NCI-H1436 (cell line): ENCODE measurements at places on chromosomes 11 and 22.

GRCh38 chr11:60367009-60367408 lies 11.3 kb upstream of the MS4A7 start:
- no peak for DNase-seq

DNA sequence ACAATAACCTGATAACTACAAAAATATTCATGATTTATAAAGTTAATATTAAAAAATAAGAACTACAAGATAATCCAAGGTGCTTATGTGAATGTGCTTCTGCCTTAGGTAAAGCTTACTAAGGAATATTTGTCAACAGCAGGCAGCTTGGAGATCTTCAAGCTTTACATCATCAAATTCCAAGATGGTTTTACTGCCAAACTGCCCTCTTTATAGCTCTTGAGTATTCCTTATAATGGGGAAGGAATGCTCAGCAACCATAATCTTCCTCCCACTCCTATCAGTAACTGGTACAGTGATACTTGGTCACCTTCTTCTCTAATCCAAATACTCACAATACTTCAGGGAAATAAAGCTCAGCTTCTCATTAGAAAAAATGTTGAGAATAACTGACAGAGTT lies 30.1 kb downstream of the SBF2 start:
- DNase-seq = no peak

- no peak for DNase-seq
Measured at GRCh38 chr11:3224401-3225057, 5.9 kb upstream of the MRGPRG start.

DNA sequence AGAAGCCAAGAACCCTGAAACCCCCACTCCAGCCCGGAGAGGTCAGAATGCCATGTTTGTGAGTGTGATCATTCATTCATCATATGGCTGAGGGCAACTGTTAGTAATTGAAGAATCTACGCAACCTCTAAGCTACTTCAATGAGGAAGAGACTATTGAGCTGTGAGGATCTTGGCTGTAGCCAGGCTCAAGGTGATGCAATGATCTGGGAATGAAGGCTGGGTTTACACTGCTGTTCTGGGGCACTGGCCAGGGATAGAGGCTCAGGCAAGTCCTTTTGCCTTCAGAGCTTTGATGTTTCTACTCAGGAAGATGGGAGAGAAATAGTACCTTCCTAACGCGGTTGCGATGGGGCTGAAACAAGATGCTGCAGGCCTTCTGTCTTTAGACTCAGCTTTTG lies 12.9 kb downstream of the CRYBB2 start:
- DNase-seq = no peak

DNA sequence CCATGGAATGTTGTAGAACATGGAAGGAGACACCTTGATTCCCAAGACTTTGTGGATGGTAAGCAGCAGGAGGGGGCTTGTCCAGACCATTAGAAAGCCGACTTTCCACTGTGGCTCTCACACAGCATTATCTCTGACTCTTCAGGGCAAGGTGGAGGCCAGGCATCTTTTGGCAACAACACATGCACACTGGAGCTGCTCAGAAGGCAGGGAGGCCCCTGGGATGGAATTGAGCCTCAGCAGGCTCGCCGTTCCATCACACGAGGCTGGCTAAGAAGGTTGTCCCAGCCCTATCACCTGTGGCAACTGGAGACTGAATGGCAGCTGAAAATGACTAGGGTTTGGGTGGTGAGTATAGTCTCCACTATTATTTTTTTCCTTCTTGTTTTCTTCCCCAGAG lies 76.3 kb upstream of the TMEM45B start:
- no peak for DNase-seq

DNA sequence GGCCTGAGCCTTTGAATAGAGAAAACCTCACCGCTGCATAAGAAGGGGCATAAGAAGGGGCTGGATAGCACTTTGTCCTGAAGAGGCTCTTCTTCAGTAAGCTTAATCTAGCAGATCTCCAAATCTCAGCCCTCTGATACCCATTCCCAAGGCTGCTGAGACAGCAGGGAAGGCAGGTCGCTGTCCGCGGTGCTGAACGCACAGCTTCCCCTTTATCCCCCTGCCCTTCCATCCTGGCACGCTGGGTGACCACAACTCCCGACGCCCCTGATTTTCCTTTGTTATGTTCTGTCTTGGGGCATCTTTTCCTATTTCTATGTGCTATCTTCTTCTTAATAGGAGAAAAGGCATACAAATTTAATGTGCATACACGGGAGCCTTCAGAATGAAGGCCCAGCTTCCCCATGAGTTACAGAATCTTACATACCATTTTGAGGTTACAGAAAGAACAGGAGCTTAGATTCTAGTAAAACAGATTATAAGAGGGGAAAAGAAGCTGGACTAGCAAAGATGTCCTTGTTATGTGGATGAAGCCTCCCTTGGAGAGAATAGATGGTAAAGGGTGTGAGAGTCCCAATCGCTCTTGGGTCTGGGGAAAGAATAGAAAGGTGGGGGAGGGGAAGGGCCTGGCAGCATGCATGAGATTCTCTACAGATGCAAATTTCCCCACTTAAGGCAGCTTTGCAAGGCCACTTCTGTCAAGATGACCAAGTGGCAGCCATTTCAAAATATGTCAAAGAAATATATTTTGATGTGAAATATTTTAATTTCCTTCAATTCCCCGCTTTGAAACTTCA lies 5.7 kb upstream of the SULT4A1 start:
- DNase-seq = no peak

- DNase-seq = no peak
Measured at GRCh38 chr11:69817265-69818230, 1.7 kb downstream of the FGF3 start.

- peak; percentile 94 for DNase-seq
Measured at GRCh38 chr11:18012906-18013781, at the start of gene SERGEF. SERGEF (minus strand) TSS chr11:18013047; CDS start chr11:18013010, 37 bp downstream.

- DNase-seq = no peak
Measured at GRCh38 chr11:75303544-75304224, 47.8 kb downstream of the ARRB1 start.

DNA sequence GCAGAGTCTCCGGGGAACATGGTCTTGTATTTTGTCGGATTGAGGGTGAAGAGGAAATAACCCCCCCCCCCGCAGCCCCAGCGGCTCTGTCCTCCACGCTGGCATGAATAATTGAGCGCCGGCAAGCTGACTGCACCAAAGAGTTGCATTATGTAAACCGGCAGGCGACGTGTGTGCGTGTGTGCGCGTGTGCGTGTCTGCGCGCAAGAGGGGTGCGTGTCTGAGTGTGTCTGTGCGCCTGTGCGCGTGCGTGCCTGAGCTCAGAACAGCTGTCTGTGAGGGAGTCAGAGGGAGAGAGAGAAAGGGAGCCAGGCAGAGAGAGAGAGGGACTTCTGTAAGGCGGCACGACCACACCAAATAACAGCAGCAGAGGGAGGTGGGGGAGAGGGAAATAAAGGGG lies 94.4 kb downstream of the SCN3B start:
- DNase-seq = peak; percentile 50

DNA sequence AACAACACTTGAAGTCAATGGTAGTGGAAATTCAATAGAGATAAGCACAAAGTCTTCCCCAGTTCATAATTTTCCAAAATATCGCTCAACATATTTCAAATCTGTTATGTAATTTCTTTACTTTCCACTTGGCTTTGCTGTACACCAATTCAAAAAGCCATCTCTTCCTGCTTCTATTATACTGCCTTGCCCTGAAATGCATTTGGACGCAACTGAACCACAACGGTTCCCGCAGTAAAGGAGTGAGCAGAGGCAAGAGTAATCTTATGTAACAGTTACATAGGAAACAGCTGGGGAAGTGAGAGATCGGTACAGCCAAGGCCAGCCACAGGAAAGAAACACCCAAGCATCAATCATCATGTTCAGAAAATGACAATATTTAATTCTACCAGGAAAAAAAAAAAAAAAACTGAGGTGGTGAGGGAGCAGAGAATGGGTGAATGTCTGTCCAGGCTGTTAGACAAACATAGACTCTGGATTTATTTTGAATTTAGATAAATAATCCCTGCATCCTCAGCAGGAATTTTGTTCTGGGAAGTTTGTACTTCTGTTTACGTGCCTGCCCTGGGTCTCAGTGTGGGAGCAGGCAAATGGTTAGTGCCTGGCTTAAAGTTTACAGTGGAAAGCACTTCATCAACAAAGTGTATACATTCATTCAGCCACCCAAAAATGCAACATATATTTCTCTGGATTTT lies 392.2 kb downstream of the ETS1 start:
- DNase-seq = no peak

- DNase-seq = no peak
Measured at GRCh38 chr22:46327691-46328465, 7.6 kb upstream of the TRMU start.
